Left lung (tissue), 14 donors: ENCODE measurements at places on chromosomes 3 and 15. TPM values are rescaled to one million over a fixed set of nuclear protein-coding genes. Genes with fewer than 3 reads are reported as not detected.

Gene ACP3
- polyA plus RNA-seq, result 4.0 TPM

Gene EOMES
- 0.38 TPM for polyA plus RNA-seq

DNA sequence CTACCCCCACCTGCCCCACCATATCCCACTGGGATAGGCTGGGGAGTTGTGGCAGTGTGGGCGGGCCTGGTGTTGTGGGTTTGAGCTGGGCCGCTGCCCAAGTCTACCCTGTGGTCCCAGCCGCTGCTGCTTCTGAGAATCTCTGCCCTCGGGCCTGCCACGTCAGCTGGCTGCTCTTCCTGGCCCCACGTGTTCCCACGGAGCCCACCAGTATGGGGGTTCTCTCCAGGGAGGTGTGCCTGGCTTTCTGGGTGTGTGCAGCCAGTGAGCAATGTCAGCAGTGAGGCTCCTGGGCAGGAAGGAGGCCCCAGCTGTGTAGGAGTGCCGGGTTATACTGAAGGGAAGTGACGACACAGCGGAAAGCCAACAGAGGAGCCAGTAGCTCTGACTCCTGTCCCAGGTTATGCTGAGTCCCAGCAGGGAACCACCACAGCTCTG, 10.5 kb downstream of the GNAI2 start:
- peak; percentile 66 for DNase-seq

- DNase-seq, result no peak
Measured at GRCh38 chr3:151306168-151306810, 10.3 kb downstream of the GPR87 start.

DNA sequence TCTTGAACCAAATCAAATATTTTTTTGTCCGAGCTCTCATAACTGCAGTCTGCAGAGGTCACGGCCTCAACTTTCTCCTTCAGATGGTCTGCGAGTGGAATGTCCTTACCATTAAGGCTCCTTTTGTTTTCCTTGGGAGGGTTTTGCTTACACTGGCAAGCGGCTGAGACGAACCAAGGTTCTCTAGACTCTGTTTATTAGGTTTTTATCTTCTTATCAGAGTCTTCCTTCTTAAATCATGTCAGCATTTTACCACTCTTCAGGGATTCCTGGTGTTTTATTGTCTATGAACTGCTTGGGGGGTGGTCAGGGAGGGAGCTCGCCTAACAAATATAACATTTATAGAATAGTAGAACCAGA, 773.7 kb upstream of the NR2F2 start:
- DNase-seq, result no peak

- no peak for DNase-seq
Measured at GRCh38 chr3:195535293-195535692, 7.8 kb downstream of the PPP1R2 start.

- no peak for DNase-seq
Measured at GRCh38 chr15:93239993-93240392, 151.0 kb upstream of the RGMA start.

DNA sequence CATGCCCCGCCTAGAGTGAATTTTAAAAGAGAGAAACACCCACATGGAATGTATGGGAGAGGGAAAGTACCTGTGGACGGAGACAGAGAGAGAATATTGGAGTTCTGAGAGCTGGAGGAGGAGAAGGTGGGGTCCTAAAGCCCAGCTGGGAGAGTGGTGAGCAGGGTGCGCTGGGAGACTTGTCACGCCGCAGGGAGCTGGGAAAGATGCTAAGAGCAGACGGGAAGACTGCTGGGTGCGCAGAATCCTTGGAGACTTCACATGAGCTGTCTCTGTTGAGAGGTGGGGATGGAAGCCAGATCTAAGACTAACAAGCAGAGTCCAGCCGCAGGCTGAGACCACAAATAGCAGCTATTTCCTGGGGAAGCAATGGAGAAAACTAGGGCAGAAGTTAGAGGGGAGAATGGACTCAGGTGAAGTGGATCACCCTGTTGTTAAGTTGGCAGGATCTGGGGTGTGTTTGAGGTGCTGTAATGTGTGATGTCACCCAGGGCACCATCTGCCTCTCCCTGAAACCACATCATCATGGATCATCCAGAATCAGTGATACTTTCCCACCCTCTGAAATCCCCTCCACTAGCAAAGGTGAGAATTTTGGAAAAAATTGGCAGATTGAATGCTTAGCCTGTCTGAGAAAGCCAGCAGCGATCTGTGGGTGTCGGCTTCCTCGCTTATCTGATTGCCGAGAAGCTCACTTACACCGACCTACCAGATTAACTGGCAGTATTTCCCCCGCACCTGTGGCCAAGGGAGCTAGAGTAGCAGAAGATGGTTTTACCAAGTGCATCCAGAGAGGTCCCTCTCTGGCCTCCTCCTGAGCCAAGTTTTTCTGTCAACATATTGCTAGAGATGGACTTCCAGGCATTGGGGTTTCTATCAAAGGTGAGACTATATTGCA, 174.8 kb upstream of the BHLHE40 start:
- no peak for DNase-seq

Gene SETD2
- polyA plus RNA-seq, result 68.5 TPM

GRCh38 chr3:45507820-45508317, 86.7 kb upstream of the LIMD1 start:
- DNase-seq, result peak; percentile 56

DNA sequence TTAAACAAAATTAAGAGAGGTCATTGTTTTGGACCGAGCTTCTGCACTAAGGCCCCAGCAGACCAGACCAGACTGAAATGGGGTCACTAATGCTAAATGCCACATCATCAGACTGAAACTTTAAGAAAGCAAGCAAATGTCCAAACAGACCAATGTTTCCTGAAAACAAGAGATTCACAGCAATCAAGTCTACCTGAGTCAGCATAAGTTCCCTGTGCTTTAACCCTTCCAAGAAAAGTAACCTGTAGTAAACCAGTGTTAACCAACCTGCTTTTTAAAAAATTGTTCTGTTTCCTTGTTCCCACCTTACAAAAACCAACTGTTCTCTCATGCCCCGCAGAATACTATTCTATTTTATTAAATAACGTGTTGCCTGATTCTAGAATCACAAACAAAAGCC, 241.1 kb upstream of the GADL1 start:
- no peak for DNase-seq

- DNase-seq, result peak; percentile 79
Measured at GRCh38 chr3:58161435-58162398, 49.1 kb downstream of the DNASE1L3 start.

DNA sequence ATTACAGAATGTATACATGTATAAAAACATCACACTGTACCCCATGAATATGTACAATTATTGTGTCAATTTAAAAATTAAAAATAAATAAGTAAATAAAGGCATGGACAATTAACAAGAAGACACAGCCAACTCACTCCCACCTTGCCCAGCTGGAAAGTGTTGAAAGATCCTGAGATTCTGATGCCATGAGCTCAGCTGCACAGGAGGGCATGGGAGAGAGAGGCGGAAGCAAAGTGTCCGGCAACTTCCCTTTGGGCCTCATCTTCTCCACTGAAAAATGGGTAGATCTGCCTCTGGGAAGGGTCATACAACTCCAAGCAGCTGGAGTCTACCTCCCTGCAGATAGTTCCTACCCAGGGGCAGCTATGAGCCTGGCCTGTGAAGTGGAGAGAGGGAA, 277.3 kb downstream of the UACA start:
- no peak for DNase-seq

DNA sequence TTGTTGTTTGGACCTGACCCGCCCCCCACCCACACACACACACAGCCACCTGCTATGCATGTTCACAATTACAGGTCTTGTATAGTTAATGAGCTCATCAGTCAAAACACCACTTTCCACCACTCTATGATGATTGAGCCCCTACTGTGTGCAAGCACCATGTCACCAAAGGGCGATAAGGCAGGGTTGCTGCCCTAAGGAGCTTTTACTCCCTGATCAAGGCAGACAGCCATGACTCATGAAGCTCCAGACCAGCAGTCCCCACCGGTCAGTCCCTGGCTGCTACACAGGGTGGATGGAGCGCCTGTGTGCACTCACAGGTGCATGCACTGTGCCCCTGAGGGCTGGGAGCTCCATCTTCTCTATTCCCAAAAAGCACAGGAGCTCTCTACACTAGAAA, 270.6 kb downstream of the CLSTN2 start:
- no peak for DNase-seq

DNA sequence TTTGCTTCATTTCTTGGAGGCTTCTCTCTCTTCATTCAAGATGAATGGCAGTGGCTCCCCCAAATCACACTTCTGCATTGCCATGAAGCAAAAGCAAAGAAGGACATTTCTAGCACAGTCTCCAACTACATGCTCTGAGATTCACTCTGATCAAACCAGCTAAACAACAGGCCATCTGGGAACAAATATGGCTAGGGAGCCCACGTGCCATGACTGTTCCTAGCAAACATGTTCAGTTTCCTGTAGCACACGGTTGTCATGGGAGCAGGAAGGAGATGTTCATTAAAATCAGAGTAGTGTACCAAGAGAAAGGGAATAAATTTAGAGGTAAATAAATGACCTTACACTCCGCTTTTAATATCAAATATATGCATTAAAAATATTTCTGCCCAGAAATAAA, 327.3 kb downstream of the GBE1 start:
- no peak for DNase-seq

Gene NR1D2
- polyA plus RNA-seq, result 44.8 TPM

Gene EPHA3
- polyA plus RNA-seq, result 11.9 TPM

DNA sequence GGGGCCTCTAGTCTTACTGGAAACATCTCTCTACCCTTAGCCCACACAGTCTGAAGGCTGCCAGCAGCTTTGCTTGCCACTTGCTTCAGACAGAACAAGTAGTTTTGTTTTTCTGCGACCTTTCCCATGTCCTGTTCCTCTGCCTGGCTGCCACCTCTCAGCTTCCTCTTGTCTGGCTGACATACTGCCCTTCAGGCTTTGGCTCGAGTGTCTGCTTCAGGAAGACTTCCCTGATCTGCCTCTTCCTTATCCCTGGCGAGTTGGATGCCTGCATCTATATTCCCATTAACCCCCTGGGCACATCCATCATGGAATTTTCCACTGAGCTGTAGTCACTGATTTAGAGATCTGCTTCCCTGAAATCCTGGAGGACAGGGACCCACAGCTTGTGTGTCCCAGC, 25.1 kb upstream of the CPNE9 start:
- no peak for DNase-seq

Gene FOXL2
- polyA plus RNA-seq, result not detected

DNA sequence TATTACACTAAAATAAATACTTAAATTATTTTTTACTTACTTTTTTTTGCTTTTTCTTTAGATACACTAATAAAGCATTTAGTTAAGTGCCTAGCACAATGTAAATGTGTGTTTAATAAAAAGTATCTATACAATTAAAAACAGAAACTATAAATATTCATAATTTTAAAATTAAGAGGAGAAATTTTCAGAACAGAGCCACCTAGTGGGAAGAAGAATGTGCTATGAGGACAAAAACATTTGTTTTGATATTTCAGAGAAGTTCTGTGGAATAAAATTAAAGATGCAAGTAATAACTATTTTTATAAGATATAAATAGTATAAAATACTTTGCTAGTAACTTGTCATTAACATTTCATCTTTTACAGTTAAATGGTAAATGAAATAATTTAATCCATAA, 33.6 kb upstream of the PLSCR5 start:
- no peak for DNase-seq
